Ecto neural progenitor cell (in vitro differentiated cells): ENCODE measurements at places on chromosomes 6 and 20.

DNA sequence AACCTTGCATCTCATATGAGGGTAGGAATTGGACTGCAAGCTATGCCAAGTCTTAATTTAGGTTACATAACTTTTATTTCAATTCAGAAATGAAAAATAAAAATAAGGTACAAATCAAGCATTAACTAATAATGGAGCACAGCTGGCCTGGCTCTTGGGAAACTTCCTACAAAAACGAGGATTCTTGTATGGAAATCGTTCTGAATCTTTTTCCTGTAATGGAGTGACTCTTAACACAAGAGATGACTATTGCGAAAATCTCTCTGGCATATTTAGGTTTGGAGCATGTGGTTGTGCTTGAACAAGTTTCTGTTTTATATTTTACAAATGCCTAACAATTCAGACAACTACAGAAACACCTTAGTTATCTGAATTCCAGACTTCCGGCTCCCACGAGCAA is 34.0 kb upstream of the PI16 start:
- DNase-seq, result no peak

- DNase-seq, result no peak
Observed at GRCh38 chr20:43825581-43825980, 89.1 kb upstream of the TOX2 start.

GRCh38 chr20:1381753-1382591 is 10.9 kb downstream of the FKBP1A start:
- DNase-seq, result no peak

DNA sequence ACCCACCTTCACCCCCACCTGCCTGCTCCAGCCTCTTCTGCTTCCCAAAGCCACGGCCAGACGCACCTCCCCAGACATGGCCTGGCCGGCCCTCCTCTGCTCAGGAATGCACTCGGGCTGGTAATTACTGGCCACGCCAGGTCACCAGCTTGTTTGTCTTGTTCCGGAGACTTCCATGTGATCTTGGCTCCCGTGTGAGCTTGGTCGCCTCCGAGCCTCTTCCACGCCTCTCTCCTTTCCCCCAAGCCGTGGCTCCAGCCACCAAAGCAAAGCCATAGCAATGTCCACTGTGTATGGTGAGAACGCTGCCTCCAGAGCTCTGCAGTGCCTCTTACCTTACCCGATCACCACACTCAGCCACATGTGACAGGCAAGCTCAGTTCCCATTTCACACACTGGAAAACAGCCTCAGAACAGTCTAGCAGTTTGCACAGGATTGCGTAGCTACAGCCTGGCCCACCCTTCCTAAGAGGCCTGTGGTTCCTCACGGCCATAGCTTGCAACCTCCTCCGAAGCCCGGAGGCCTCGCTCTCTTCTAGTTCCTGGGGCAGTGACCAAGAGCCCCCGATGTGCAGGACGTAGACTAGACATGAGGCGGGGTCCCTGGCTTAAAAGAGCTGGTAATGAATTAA is 48.1 kb upstream of the AFDN start:
- no peak for DNase-seq

DNA sequence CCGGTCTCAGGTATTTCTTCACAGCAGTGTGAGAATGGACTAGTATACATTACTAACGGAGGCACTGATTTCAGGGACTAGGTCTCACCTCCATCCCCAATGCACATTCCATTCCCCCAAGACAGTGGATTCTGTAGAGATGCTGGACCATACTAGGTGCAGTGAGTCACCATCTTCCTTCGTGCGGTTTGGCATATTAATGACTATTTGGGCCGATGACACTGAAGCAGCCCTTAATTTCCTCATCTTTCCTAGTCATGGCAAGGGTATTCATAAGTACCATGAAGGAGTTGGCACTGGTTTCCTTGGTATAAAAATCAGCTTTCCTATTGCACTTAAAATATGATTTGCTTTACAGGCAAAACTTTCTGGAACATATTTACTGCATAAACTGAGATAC is 121.4 kb upstream of the TRAF3IP2 start:
- DNase-seq, result no peak

DNA sequence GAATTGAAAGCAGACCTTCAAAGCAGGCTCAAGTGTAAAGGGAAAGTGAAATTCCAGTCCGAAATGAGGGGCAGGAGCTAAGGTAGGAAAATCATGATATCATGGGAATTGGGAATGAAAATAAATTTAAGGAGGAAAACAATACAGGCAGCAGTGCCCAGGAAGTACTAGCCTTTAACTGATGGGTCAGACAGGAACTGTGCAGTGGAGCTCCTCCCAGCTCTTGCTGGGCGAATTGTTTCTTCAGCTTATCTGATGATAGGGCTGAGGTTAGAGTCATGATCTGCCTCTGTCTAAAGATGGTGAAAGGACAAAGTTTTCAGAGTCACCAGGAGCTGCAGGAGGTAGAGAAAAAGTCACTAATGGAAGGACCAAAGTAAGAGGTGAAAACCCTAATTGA is 457.9 kb upstream of the PTCHD4 start:
- no peak for DNase-seq

DNA sequence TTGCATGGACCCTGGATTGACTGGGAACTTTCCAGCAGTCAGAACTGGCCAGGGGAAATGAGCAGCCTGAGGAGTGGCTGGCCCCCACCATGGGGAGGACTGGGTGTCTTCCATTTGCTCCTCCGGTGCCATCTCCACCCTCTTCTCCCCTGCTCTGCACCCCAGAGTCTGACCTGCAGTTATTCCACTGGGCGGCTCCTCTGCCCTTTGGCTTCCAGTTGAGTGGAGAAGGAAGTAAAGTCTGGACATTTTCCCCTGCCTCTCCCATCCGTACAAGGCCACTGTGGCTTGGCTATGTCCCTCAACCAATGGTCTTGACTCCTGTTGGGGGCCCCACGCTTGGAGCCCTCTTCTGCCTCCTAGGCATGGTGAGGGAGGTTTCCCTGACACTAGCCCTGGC is 47.9 kb upstream of the NEDD9 start:
- no peak for DNase-seq

GRCh38 chr6:21826023-21826422 is 232.5 kb downstream of the SOX4 start:
- peak; percentile 56 for DNase-seq

DNA sequence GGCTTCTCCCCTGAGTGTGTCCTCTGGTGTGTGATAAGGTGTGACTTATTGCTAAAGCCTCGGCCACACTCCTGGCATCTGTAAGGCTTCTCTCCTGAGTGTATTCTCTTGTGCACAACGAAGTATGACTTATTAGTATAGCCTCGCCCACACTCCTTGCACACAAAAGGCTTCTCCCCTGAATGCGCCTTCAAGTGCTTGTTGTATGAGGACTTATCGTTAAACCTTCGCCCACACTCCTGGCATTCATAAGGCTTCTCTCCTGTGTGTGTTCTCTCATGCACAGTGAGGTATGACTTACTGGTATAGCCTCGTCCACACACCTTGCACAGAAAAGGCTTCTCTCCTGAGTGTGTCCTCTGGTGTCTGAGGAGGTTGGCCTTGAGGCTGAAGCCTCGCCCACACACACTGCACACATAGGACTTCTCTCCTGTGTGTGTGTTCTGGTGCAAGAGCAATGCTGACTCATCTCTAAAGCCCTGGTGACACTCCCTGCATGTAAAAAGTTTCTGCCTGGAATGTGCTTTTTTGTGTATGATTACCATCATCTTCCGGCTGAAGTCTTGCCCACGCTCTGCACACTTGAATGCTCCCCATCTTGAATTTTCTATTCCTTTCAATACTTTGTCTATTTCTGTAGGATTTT is 20.4 kb downstream of the ZNF337 start:
- DNase-seq, result no peak

DNA sequence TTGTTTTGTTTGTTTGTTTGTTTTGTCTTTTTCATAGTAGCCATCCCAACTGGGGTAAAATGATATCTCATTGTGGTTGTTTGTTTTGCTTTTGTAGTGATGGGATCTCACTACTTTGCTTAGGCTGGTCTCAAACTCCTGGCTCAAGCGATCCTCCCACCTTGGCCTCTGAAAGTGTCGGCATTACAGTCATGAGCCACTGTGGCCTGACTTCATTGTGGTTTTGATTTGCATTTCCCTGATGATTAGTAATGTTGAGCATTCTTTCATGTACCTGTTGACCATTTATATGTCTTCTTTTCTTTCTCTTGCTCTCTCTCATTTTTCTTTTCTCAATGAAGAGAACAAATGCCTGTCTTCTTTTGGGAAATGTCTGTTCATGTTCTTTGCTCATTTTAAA is 30.8 kb upstream of the HLA-DOA start:
- DNase-seq, result no peak

- DNase-seq, result no peak
Observed at GRCh38 chr6:20610636-20611370, 76.5 kb downstream of the CDKAL1 start.

DNA sequence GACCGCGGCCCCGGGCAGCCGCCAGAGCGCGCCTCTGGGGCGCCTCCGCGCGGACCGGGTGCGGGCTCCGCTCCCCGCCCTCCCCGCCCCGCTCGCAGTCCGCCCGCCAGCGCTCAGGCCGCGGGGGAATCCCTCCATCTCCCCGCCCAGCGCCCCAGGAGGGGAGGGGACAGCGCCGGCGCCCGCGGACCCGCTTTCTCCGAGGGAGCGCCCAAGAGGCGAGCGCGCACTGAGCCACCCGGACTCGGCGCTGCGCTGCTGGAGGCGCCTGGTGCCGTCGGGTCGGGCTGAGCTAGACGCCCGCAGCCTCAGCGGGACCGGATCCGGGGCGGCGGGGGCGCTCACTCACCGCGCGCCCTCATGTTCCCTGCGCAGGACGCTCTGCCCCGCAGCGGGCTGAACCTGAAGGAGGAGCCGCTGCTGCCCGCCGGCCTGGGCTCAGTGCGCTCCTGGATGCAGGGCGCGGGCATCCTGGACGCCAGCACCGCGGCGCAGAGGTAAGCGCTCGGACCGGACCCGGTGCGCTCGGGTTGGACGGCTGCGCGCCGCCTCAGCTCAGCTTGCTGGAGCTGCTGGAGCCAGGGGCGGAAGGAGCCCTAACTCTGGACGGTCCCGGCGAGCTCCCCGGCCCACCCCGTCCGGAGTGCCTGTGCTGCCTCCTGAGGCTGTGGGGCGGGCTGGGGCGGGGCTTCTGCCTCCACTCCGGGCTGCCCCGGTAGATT is 867 bp downstream of the EBF4 start:
- DNase-seq, result peak; percentile 67

- peak; percentile 73 for DNase-seq
Observed at GRCh38 chr6:149566410-149567193, 427 bp downstream of the GINM1 start.

- no peak for DNase-seq
Observed at GRCh38 chr20:9130521-9130920, 61.6 kb downstream of the PLCB4 start.

DNA sequence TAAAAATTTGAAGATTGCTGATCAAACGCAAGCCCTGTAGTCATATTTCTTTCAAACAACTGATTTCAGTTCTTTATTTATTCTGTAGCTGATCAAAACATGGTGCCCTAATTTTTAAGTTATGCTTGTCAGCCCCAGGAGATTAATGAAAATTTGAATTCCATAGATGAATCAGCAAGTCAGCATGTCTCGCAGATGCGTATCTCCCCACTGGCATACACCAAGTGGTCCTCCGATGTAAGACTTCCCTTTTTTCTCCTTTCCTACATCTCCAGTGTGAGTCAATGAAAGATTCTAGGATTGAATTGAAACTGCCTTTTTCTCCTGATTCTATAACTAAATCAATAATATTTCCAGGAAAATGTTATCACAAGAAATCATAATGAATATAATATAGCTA is 539.6 kb upstream of the NOX3 start:
- DNase-seq, result no peak

DNA sequence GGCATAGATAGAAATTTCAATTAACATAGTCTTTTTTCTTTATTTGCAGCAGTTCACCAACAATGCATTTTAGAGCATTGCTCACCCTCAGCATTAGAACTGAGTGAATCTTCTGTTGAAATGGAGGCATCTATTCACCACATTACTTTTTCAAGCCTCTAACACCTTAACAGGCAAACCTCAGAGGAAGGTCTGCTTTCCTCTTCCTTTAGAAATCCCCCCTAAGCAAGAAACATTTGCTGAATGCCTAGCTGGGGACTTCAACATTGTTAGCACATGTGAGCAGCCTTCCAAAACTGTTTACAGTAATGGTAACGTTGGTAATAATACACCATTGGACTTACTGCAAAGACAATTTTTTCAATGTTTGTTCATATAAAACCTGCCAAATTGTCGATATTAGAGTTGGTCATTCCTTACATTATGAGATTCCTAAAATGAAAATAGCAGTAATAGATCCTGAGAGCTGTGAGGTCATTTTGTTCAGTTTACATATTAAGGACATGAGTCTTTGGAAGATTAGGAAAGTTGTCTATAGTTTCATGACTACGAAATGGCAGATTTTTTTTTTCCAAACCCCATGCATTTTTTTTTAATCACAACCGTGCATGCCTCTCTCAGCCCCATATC is 20.6 kb upstream of the AKIRIN2 start:
- DNase-seq, result no peak

GRCh38 chr6:147447835-147448611 is 60.5 kb upstream of the SAMD5 start:
- peak; percentile 61 for DNase-seq

- DNase-seq, result no peak
Observed at GRCh38 chr6:112827793-112828192, 480.7 kb downstream of the RFPL4B start.

DNA sequence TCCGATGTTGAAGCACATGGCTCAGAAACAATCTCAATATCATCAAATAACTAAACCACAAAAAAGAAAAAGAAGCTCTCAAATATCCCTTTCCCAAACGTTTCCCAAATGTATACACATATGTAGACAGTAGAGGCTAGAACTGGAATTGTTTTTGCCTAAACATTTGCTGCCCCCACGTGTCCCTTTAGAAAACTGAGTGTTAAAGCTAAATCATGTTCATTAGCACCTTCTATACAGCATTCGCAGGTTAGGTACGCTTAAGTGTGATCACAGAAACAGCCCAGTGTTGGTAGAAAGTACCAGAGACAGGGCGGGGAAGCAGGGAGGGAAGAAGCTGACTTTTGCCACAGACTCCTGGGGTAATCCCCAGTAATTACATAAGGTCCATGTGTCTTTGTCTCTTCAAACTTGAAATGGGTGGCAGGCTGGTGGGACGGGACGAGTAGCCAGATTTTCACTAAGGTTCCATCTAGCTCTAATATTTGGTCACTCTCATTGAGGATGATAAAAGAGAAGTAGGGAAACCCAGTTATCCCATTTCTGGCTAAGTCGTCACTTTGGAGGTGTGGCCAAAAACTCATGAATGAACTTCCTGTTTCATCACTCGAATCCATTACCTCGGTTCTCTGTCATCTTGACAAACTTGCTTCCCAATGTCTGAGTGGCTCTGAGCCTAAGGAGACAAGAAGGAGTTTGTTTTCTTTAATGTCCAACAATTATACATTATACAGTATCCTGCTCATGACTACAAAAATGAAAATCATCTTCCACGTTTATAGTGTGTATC is 15.0 kb upstream of the TFAP2A start:
- no peak for DNase-seq

GRCh38 chr6:109406196-109406595 is 23.9 kb upstream of the CD164 start:
- DNase-seq, result no peak

DNA sequence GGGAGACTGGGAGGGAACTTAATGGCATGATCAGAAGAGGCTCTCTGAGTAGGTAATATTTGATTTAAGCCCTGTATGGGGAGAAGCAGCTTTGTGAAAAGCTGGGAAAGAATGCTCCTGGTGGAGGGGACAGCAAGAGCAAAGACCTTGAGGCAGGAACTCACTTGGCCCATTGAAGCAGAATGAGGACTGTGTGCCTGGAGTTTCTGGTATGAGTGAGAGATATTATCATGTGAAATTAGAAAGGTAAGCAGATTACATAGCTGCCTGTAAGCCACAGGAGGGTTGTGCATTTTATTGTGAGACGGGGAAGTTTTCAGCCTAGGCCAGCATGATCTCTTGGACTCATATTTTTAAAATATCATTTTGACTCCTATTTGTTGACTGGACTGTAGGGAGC is 502.1 kb downstream of the DHX35 start:
- DNase-seq, result no peak
